ENCODE measurements at places on chromosomes 1 and 21.

- H3K27me3 ChIP-seq: peaks cover 19% of the 10 kb centered on the region
- no peaks in the 10 kb centered on the region for H3K4me1 ChIP-seq
- no peak overlapping the region for H3K27ac ChIP-seq
- no peak overlapping the region for H3K4me3 ChIP-seq
- no peak for DNase-seq
These were observed 19.9 kb upstream of the KCNA10 start for GRCh38 chr1:110538921-110539320.

DNA sequence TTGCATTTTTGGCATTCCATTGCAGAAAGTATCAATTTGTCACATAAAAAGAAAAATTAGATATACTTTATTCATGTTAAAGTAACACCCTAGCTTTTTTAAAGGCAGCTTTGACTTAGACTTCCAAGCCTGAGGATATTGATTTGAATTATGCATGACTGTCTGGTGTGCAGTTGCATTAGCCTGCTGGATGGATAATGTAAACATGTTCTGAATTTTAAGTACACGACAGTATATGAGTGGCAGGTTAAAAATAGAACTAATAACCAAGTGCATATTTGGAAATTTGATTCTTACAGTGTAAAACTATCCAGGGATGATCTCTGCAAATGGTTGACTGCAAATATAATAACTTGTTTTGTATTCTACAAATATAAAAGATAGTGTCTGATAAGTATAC is 124.0 kb downstream of the SYT14 start:
- no peak for DNase-seq
- peaks cover 15% of the 10 kb centered on the region for H3K27me3 ChIP-seq
- no peaks in the 10 kb centered on the region for H3K4me1 ChIP-seq
- H3K36me3 ChIP-seq: peaks cover 1% of the 10 kb centered on the region
- H3K4me3 ChIP-seq: no peak overlapping the region
- H3K27ac ChIP-seq: no peak overlapping the region

DNA sequence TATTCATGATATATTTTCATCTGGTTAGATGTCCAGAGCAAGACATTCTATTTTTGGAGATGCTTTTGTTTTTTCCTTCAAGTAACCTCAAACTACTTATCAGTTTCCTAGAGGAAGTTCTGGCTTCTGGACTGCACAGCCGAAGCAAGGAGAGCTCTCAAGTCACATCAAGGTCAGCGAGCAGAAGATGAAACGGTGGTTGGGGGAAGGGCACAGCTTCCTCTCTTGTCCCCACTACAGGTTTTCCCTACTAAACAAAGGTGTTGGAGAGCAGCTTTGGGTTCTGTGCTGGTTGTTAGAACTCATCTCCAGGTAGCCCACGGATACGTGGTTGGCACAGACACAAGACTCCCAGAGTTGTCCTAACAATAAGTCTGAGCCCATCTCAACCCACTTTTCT is 5.1 kb upstream of the PLEKHO1 start:
- no peaks in the 10 kb centered on the region for H3K27me3 ChIP-seq
- H3K27ac ChIP-seq: no peak overlapping the region
- H3K36me3 ChIP-seq: peaks cover 1% of the 10 kb centered on the region
- H3K4me3 ChIP-seq: no peak overlapping the region
- DNase-seq: no peak

DNA sequence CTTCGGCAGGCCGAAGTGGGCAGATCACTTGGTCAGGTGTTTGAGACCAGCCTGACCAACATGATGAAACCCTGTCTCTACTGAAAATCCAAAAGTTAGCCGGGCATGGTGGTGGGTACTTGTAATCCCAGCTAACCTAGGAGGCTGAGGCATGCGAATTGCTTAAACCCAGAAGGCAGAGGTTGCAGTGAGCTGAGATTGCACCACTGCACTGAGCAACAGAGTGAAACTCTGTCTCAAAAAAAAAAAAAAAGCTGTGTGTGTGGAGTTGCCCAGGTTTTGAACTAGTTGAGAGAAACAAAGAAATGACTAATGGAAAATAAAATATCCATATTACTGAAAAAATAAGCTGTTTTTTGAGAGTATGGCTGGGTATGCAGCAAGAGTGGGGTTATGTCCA is 100.2 kb downstream of the GTF2B start:
- peaks cover 24% of the 10 kb centered on the region for H3K36me3 ChIP-seq
- no peaks in the 10 kb centered on the region for H3K4me1 ChIP-seq
- DNase-seq: no peak
- no peak overlapping the region for H3K27ac ChIP-seq
- H3K27me3 ChIP-seq: no peaks in the 10 kb centered on the region
- H3K4me3 ChIP-seq: no peak overlapping the region

DNA sequence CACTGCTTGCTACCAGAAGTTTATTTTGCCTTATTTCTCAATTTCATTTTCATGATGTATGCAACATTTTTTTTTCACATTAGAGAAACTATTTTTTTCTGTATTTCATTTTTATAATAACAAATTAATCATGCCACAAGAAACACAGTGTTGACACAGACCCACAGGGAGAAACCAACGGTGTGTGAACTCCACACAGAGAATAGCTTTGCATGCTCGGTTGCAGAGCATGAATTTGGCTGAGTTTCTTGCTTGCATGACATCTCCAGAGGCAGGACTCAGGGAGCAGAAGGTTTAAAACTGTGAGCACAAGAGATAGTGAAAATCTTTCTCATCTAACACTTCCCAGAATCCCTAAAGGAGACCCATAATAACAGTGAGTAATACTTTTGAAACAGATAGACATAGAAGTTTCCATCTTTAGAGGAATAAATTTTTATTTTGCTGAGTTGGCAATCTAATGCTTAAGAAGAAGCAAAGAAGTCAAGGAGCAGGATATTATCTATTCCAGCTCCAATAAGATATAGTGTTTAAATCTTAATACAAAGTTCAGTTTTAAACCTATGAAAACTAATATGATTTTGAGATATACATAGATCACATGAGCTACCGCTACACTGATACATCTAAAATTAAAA is 890.9 kb downstream of the MRPL39 start:
- no peak for DNase-seq
- H3K27me3 ChIP-seq: no peaks in the 10 kb centered on the region
- H3K27ac ChIP-seq: no peak overlapping the region
- no peak overlapping the region for H3K4me3 ChIP-seq
- H3K4me1 ChIP-seq: no peaks in the 10 kb centered on the region

DNA sequence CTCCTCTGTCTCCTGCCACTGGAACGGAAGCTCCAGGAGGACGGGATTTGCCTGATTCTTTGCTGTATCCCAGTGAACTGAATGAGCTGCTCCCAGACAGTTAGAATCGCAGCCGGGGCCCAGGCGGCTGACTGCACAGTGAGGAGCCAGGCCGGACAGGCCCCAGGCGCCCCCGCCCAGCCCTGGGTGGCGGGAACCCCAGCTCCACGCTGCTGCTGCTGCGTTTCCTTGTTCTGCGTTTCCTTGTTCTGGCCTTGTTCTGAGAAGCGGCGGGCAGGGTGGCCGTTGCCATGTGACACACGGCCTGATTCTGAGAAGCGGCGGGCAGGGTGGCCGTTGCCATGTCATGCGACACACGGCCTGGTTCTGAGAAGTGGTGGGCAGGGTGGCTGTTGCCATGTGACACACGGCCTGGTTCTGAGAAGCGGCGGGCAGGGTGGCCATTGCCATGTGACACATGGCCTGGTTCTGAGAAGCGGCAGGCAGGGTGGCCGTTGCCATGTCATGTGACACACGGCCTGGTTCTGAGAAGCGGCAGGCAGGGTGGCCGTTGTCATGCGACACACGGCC is 56.2 kb downstream of the SLC37A1 start:
- H3K27ac ChIP-seq: no peak overlapping the region
- no peaks in the 10 kb centered on the region for H3K4me1 ChIP-seq
- no peak for DNase-seq

- H3K27ac ChIP-seq: no peak overlapping the region
- no peaks in the 10 kb centered on the region for H3K27me3 ChIP-seq
- peaks cover 4% of the 10 kb centered on the region for H3K4me1 ChIP-seq
- H3K4me3 ChIP-seq: no peak overlapping the region
- DNase-seq: no peak
These were observed 54.9 kb downstream of the MDM4 start for GRCh38 chr1:204571128-204571527.

DNA sequence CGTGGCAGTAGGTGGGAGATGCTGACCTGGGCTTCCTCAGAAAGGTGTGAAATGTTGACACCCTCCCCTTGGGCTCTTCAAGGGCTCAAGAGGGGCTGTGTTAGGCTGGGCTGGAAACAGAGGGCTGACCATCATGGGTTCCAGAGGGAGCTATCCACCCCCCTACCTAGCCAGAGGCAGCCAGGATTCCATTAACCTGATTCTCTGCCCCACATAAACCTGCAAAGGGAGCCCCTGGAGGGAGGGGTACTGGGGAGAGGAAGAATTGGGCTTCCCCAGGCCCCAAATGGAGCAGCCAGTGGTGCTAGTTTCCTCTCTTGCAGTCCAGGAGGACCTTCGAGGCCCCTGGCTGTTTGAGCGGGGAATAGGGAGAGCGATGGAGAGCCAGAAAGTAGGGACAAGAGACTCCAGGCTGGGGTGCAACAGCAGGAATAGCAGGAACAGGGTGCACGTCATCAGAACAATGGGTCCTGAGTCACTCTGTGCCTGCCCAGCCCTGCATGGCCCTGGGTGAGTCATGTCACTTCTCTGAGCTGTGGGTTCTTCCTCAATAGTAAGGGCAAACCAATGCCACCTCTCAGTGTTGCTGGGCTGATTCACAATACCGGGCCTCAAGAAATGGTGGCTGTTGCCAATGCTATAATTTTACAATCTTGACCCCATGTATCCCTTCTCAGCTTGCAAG is 121.2 kb downstream of the EPHB2 start:
- H3K36me3 ChIP-seq: no peaks in the 10 kb centered on the region
- no peaks in the 10 kb centered on the region for H3K4me1 ChIP-seq
- DNase-seq: no peak
- no peak overlapping the region for H3K4me3 ChIP-seq

GRCh38 chr21:41425954-41426675 is at the start of gene MX1:
Gene MX1 (plus strand): TSS chr21:41426239. CDS start chr21:41432071, 5,832 bp downstream.
- H3K36me3 ChIP-seq: peaks cover 5% of the 10 kb centered on the region
- H3K4me3 ChIP-seq: peak within 1 kb of the TSS; percentile 89
- peak within 1 kb of the TSS; percentile 95 for H3K27ac ChIP-seq
- H3K27me3 ChIP-seq: no peaks in the 10 kb centered on the region
- H3K4me1 ChIP-seq: peaks cover 20% of the 10 kb centered on the region

DNA sequence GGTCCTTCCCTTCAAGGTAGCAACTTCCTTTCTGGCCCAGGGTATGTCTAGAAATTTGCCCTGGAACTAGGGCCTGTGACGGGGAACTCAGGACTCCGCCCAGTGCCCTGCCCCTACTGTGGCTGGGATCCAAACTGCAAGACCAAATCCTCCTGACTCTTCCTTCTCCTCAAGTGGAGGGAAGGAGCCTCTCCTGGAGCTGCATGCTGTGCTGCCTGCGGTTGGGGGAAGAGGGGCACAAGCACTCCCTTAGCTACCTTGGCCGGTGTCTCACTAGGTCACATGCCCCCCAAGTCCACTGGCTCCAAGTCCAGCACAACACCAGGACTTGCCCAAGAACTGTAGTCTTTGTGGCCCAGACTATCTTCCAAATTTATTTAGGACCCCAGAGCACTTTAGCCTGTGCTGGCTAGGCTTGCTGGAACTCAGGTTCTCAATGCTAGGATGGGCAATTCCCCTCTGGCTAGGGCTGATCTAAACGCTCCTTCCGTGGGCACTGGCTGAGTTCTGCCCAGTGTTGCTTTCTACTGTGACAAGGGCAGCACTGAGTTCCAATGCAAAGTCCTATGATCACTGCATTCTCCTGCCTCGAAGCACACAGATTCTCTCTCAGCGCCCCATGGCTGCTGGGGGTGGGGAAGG is 12.2 kb downstream of the ADSS2 start:
- peak overlapping the region; percentile 80 for H3K27ac ChIP-seq
- H3K27me3 ChIP-seq: no peaks in the 10 kb centered on the region
- peaks cover 22% of the 10 kb centered on the region for H3K36me3 ChIP-seq
- no peak overlapping the region for H3K4me3 ChIP-seq

GRCh38 chr1:31627930-31628559 is 10.6 kb downstream of the HCRTR1 start:
- H3K4me3 ChIP-seq: no peak overlapping the region
- no peaks in the 10 kb centered on the region for H3K4me1 ChIP-seq
- no peaks in the 10 kb centered on the region for H3K27me3 ChIP-seq
- peaks cover 35% of the 10 kb centered on the region for H3K36me3 ChIP-seq
- no peak for DNase-seq

DNA sequence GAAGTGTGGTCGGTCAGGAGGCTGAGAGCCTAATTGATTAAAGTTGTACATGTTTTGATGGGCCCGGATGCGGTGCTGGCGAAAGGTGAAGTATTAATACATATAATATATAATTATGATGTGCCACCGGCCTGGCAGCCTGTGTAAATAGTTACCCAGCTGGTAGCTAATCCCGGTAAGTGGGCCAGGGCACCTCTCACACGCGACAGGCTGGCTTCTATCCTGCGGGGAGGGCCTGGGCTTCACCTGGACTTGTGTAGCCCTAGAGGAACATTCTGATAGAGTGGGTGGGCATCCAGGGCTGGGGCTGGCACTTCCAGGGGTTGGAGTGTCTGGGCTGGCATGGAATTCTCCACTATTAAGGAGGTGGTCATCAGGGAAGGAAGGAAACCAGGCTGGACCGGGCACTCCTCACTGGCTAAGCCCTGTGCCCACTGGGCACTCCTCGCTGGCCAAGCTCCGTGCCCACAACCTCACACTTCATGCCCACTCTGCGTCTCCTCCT is 48.3 kb downstream of the IGSF21 start:
- H3K4me1 ChIP-seq: no peaks in the 10 kb centered on the region
- no peaks in the 10 kb centered on the region for H3K36me3 ChIP-seq
- peaks cover 36% of the 10 kb centered on the region for H3K27me3 ChIP-seq
- no peak overlapping the region for H3K27ac ChIP-seq
- no peak for DNase-seq

- H3K27me3 ChIP-seq: peaks cover 23% of the 10 kb centered on the region
- peaks cover 4% of the 10 kb centered on the region for H3K36me3 ChIP-seq
- no peak for DNase-seq
These were observed 97.5 kb upstream of the KCNE2 start for GRCh38 chr21:34266351-34266750.

GRCh38 chr21:33980276-33980916 is 64.8 kb upstream of the ATP5PO start:
- no peaks in the 10 kb centered on the region for H3K27me3 ChIP-seq
- H3K36me3 ChIP-seq: peaks cover 10% of the 10 kb centered on the region
- H3K4me3 ChIP-seq: no peak overlapping the region
- H3K27ac ChIP-seq: peak overlapping the region; percentile 17

DNA sequence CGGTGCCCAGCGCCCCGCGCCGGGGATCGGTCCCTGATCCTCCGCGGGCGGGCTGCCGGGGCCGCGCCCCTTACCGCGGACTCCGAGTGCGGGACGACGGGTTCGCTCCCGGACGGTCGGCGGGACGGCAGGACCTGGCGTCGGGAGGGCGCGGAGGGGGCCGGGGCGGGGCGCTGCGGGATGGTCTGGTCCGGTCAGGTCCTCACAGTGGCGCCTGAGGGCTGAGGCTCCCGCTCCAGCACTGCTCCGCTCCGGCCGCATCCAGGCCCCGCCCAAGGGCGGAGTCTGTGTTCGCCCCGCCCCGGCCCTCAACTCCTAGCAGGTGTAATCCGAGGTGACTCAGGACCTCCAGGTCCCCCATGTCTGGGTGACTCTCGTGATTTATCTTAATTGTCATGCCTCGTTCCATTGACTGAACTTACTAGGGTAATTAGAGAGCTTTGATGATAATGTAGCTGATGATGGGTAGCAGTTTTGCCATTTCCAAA is at the start of gene RAB3B:
Gene RAB3B (minus strand): TSS at position 223 of the 488 bp plus-strand sequence. CDS start 13,583 bp downstream, outside the sequence.
- H3K27me3 ChIP-seq: peaks cover 38% of the 10 kb centered on the region
- H3K27ac ChIP-seq: peak within 1 kb of the TSS; percentile 68
- H3K4me3 ChIP-seq: peak within 1 kb of the TSS; percentile 85
- H3K36me3 ChIP-seq: peaks cover 8% of the 10 kb centered on the region
- DNase-seq: peak; percentile 43

- no peak overlapping the region for H3K27ac ChIP-seq
- H3K4me1 ChIP-seq: no peaks in the 10 kb centered on the region
- DNase-seq: no peak
These were observed 51.6 kb downstream of the BACH1 start for GRCh38 chr21:29350246-29350779.

Data from central memory CD8-positive, alpha-beta T cell (primary cell).